ENCODE measurements at places on chromosomes 6 and 20. TPM values are rescaled to one million over a fixed set of nuclear protein-coding genes. Genes with fewer than 3 reads are reported as not detected.

Gene IL20RA
- total RNA-seq, result 0.17 TPM

Gene MRPS26
- total RNA-seq, result 46.0 TPM

Gene EYA4
- 13.1 TPM for total RNA-seq

Gene FGD2
- total RNA-seq, result not detected

Gene ADGRF5
- total RNA-seq, result under 0.01 TPM

Measured in bronchial smooth muscle cell (primary cell).